IMR-90 (cell line): ENCODE measurements at places on chromosomes 6 and 20. TPM values are rescaled to one million over a fixed set of nuclear protein-coding genes. Genes with fewer than 3 reads are reported as not detected.
A peak's percentile ranks its signal among the peaks of the same experiment; 100 is the strongest.

- H3K27me3 ChIP-seq = no peaks in the 10 kb centered on the region
- no peak overlapping the region; the same call in 1 of the 2 replicates for H3K27ac ChIP-seq
- H3K4me1 ChIP-seq = peaks cover 28% of the 10 kb centered on the region
- H3K4me3 ChIP-seq = no peak overlapping the region
Measured at GRCh38 chr6:53322188-53323029, 26.3 kb downstream of the ELOVL5 start.

DNA sequence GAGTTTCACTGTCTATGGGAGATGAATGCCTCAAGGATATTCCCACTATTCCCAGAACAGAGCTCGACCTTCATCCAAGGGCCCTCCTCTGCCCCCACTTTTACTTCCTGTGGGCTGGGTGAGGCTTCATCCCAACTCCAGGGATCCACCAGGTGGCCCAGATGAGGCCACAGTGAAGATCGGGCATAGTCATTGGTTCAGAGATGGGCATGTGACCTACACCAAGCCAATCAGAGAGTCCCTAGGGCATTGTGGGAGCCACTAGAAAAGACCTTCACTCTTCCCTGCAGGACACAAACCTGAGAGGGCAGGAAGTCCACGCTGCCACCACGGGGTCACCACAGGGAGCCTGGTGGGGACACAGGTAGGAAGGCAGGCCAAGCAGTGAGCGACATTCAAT, 72.9 kb upstream of the SLC22A16 start:
- H3K36me3 ChIP-seq = no peaks in the 10 kb centered on the region
- no peaks in the 10 kb centered on the region for H3K27me3 ChIP-seq
- H3K4me1 ChIP-seq = peaks cover 6% of the 10 kb centered on the region
- H3K4me3 ChIP-seq = no peak overlapping the region

DNA sequence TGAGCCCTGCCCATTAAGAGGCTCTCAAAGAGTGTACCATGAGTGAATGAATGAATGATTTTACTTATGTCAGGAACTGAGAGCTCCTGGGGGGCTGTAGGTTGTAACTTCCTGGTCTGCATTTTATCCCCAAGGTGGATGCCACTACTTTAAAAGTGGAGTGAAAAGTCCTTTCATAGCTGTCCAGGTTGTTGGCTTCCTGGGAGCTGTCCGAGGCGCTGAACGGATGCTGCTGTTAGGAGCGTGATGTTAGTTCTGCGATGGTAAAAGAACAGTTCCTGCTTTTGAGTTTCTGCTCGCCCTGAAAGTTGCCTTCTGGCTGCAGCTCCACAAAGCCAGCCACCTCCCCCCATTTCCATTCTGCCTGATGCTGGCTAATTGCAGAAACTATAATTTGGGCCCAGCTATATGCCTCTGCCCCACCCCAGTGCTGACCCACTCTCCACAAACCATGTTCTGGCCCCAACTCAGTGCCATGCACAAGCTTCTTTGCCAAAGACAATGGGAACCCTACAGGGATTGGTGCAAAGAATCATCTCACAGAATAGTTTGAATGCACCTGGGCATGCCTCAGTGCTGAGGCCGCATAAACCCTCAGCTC, 330.9 kb upstream of the CDH4 start:
- H3K27me3 ChIP-seq = no peaks in the 10 kb centered on the region
- H3K4me3 ChIP-seq = no peak overlapping the region
- no peaks in the 10 kb centered on the region for H3K4me1 ChIP-seq
- no peak overlapping the region for H3K27ac ChIP-seq
- DNase-seq = peak; percentile 8

GRCh38 chr20:21312813-21313474, 9.8 kb downstream of the XRN2 start:
- H3K36me3 ChIP-seq = no peaks in the 10 kb centered on the region
- no peak for DNase-seq
- H3K27me3 ChIP-seq = no peaks in the 10 kb centered on the region
- no peak overlapping the region for H3K4me3 ChIP-seq
- H3K27ac ChIP-seq = no peak overlapping the region

- DNase-seq = no peak
- H3K27ac ChIP-seq = no peak overlapping the region
- peaks cover 23% of the 10 kb centered on the region for H3K36me3 ChIP-seq
- H3K4me1 ChIP-seq = peaks cover 8% of the 10 kb centered on the region
Measured at GRCh38 chr20:41183391-41183790, 46.0 kb downstream of the PLCG1 start.

GRCh38 chr6:121235386-121235785, 98.9 kb downstream of the TBC1D32 start:
- no peaks in the 10 kb centered on the region for H3K4me1 ChIP-seq
- DNase-seq = no peak
- no peaks in the 10 kb centered on the region; the same call in 1 of the 2 replicates for H3K36me3 ChIP-seq
- no peaks in the 10 kb centered on the region for H3K27me3 ChIP-seq
- H3K27ac ChIP-seq = no peak overlapping the region

DNA sequence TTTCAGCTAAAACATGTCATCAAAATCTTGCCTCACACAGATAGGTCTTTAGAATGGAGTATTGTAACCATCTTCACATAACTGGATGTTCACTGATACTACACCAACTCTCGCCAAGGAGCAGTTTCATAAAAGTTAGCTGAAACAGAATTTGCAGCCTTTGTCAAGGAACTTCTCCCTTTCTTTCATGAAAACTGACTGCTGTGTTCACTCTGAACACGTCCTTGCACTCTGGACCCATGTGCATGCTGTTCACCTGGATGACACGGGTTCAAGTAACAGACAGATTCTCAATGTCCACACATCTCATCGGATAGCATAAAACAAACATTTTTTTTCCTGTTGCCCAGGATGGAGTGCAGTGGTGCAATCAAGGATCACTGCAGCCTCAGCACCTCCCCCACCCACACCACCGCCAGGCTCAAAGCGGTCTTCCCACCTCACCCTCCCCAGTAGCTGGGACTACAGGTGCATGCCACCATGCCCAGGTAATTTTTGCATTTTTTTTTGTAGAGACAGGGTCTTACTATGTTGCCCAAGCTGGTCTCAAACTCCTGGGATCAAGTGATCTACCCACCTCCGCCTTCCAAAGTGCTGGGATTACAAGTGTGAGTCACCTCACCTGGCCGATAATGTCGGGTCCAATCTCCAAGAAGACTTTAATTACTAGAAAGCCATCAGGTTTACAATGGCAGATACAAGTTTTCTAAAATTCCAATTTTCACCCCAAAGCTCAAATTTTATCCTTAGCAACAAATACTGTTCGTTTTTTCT, 9.4 kb downstream of the DIDO1 start:
- H3K4me3 ChIP-seq = no peak overlapping the region
- DNase-seq = no peak
- no peak overlapping the region for H3K27ac ChIP-seq
- peaks cover 17% of the 10 kb centered on the region; the same call in 1 of the 2 replicates for H3K4me1 ChIP-seq
- no peaks in the 10 kb centered on the region for H3K27me3 ChIP-seq

DNA sequence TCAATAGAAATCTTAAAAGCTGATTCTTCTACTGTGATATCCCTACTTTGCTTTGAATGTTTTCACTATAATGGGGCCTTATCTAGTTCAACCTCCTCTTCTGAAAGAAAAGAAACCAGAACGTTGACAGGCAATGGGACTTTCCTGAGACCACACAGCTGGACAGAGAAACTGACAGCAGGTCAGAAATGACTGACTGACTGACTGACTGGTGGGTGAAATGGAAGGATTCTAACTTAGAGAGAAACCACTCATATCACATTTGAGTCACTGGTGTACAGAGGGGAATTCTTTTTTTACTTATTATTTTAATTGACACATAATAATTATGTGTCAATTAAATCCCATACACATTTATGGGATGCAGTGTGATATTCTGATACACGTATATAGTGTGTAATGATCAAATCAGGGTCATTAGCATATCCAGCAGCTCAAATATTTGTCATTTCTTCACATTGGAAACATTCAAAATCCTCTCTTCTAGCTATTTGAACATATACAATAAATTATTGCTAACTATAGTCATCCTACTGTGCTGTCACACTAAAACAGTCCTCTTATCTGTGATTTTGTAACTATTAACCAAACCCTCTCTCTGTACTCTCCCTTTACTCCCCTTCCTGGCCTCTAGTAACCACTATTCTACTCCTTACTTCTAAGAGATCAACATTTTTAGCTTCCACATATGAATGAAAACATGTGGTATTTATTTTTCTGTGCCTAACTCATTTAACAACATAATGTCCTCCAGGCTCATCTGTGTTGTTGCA, 64.8 kb upstream of the NRSN1 start:
- no peak for DNase-seq
- no peaks in the 10 kb centered on the region for H3K36me3 ChIP-seq
- no peaks in the 10 kb centered on the region for H3K27me3 ChIP-seq

- H3K27ac ChIP-seq = no peak overlapping the region
- H3K36me3 ChIP-seq = peaks cover 8% of the 10 kb centered on the region
- no peaks in the 10 kb centered on the region for H3K27me3 ChIP-seq
- no peak overlapping the region for H3K4me3 ChIP-seq
Measured at GRCh38 chr6:26657256-26657655, 2.3 kb downstream of the ZNF322 start.

Gene BPIFA1
- total RNA-seq = not detected in 2 replicates

Gene PDE10A
- total RNA-seq = 12.4 and 15.8 TPM in 2 replicates
